Panc1 (cell line): ENCODE measurements at places on chromosomes 4 and X.

GRCh38 chr4:119585771-119586170 is 42.8 kb downstream of the PDE5A start:
- DNase-seq, result no peak

GRCh38 chr4:41586675-41587225 is 48.8 kb downstream of the LIMCH1 start:
- DNase-seq, result no peak

DNA sequence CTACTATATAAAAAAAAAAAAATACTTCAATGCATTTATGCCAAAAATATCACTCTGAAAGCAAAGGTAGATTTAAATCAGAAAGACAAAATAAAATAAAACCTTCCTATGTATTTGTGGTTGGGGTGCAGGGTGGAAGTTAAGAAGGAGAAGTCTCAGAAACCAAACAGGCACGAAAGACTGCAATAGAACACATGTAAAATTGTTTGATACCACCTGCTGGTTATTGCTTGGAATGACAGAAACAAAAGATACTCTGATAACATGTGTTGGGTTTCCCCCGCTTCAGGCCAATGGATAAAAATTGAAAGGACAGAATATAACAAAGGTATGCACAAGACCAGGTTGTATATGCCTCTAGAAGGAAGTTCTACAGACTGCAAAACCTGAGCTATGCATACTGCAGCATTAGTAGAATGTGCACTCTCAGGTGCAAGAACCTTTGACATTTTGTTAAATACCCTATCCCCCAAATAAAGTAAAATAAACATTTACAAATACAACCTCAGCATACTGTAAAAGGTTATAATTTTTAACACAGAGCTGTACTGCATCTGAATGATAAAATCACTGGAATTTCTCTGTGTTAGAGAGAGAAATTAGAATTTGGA is 118.8 kb downstream of the GABRA2 start:
- DNase-seq, result peak; percentile 10

DNA sequence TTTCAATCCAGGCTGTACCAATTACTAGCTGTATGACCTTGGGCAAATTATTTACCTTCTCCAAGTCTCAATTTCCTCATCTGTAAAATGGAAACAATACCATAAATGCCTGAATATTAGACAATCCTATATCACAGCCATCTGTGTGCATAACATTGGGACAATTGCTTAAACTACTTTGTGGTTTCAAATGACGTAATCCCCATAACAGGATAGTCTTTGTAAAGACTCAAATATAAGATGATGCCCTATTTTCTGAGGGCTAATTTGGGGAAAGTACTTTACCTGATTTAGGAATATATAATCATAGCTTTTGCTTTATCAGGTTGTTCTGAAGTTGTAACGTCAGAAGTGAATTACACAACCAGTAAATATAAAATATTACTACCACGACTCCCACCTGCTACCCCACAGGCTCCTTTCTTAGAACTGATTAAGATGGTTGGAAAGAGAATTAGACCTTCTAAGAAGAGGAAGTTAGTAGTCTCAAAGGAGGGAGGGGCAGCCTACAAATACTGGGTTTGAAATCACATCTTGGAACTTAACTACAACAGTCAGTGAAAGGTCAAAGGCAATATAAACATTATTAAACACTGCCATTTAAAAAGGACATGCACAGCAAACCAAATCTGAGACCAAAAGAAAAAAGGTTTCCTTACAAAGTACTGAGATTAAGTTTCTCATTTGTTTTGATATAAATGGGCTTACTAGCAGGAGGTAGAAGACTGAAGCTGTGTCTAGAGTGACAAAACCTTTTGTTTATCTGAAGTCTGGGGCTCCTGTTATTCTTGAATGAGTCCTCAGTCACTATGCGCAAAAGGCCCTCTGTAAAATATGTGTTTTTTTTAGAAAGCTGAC is 215.0 kb downstream of the SCFD2 start:
- no peak for DNase-seq

- no peak for DNase-seq
Observed at GRCh38 chr4:31104043-31104442, 383.9 kb downstream of the PCDH7 start.

GRCh38 chrX:57595381-57595811 is 3.6 kb downstream of the ZXDB start:
- DNase-seq, result no peak

GRCh38 chrX:115356369-115356768 is 66.9 kb downstream of the LUZP4 start:
- DNase-seq, result no peak

DNA sequence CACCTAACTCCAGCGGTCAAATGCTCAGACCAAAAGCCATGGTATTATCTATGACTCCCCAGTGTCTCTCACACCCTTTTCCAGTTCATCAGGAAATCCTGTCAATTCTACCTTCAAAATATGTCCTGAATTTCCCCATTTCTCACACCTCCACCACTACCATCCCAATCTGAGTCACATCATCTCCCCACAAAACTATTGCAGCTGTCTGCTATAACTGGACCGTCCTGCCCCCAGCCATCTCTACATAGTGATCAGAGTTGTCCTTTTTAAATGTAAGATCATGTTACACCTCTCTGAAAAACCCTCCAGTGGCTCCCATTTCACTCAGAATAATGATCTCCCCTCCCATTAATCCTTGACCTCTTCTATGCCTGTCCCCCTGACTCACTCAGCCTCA is 6.8 kb upstream of the ODAPH start:
- no peak for DNase-seq

- no peak for DNase-seq
Observed at GRCh38 chrX:10326578-10326977, 169.8 kb downstream of the CLCN4 start.

DNA sequence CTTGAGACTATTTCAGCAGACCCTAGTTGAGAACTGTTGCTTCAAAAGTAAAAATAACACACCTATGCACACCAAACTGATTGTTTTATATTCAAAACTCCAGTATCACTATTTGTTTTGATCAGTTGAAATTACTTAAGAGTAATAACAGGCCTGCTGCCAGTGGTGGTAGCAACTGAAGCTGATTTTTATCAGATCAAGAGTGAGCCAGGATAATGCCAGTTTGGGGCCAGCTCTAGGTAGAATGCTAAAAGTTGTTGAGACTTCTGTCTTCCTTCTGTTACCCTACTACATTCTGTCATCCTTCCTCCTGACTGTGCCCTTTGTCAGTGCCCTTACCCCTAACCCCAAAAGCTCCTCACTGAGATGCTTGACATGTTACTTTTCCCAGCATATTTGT is 228.7 kb upstream of the SPRY1 start:
- DNase-seq, result no peak

- no peak for DNase-seq
Observed at GRCh38 chr4:143225167-143225566, 40.5 kb downstream of the USP38 start.

GRCh38 chr4:26331380-26331950 is 10.7 kb downstream of the RBPJ start:
- DNase-seq, result no peak

GRCh38 chr4:59039046-59039445 is 1928.9 kb upstream of the IGFBP7 start:
- no peak for DNase-seq

DNA sequence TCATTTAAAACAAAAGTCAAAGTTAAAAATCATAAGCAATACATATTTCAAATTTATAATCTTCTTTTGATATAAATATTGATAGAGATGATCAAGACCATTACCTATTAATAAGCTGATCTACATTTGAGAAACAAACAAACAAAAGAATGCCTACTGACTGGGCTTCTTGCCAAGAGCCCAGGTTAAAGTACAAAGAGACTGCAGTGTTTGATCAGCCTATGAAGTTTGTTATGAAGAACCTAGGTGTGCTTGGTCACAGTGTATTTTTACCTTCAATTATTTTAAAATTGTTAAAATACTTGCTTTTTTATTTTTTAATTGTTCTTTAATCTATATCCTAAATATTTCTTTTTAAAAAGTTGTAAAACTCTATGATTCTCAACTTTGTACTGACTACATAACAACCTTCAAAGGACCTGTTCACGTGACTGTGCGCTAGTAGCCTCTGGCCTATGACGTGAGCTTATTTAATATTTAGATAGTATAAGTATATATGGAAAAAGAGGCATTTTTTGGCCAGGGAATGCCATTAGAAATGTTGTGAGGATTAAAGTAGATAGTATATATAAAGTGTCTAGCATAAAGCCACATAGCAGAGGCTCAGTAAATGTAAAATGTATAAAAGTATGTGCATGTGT is 11.4 kb upstream of the SLC39A8 start:
- DNase-seq, result no peak

GRCh38 chrX:136138939-136139338 is 8.4 kb upstream of the FHL1 start:
- no peak for DNase-seq

DNA sequence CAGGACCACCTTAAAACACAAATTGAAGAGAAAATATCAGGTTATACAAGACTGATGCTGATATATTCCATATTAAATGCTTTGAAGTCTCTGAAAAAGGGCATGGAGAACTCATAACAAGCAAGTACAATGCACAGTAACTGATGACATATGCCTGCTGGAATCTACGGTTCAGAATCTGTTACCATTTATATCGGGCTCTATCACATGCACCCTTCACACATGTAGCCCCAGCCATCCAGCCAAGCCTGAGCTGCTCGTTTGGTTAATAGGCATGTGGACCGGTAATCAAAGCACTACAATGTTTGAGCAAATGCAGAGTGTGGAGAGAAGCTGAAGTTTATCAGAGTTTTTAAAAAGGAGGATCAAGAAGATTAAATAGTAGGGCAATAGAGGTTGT is 11.8 kb downstream of the COMMD8 start:
- DNase-seq, result no peak

DNA sequence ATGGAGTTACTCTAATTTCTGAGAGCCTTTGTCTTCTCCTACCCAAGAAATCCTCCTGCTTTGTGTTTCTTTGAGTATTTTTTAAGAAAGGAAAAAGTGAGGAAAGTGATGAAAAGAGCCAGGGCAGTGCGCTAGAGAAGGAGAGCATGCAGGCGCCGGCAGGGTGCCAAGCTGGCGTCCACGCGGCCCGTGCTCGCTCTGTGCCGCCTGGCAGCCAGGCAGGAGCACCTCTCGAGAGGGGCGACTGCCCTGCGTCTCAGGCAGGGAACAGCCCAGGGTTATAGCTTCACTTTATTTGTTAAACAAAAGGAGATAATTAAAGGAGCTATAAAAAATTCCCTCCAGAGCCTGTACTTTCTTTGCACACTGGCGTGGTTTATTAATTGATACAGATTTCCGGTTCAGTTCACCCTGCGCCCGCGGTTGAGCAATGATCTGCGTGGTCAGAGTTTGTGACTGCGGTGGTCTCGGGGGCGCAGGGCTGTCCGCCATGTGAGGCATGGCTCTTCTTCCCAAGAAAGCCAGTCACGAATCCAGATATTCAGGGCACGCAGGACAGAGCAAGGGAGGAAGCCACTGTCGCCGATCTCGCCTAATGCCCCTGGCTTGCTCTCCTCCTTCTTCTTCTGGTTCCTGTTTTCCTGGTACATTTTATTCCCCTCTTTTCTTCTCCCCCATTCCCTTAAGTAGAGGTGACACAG is 110.8 kb upstream of the PAQR3 start:
- no peak for DNase-seq

GRCh38 chr4:122827258-122827878 is 737 bp downstream of the FGF2 start:
- no peak for DNase-seq

DNA sequence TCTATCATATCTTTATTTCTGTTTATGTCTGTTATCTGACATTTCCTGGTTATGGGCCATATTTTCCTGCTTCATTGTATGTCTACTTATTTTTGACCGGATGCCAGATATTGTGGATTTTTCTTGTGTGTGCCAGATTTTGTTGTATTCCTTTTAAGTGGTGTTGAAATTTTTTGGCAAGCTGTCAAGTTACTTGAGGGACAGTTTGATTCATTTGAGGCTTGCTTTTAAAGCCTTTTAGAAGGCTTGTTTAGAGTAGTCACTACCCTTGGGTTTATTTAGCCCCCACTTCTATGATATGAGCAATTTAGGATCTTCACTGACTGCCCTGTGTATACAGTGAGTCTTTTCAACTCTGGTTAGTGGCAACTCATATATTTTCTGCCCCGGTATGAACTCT is 29.2 kb upstream of the NPY2R start:
- no peak for DNase-seq

- no peak for DNase-seq
Observed at GRCh38 chr4:126267689-126268088, 952.9 kb downstream of the FAT4 start.

GRCh38 chrX:20139966-20140365 is 1.7 kb downstream of the EIF1AX start:
- no peak for DNase-seq

DNA sequence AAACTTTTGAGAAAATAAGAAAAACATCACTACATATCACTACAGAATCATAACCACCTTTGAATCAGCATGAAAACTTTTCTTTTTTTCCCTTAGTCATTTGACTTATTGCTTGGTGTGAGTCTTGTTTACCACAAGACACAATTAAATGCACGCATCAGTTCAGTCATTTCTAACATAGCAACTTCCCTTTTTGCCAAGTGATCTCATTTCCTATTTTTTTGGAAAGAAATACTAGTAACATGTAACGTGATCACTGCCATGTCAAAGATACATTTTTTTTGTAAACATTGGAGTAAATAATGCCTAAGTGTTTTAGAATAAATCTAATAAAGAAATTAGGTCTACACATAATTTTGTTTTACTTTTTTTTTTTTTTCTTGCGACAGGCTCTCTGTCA is 5.1 kb upstream of the CXCL8 start:
- no peak for DNase-seq

- no peak for DNase-seq
Observed at GRCh38 chr4:66376396-66376795, 706.1 kb upstream of the EPHA5 start.
